ENCODE measurements at places on chromosomes 3 and 15.

- DNase-seq: no peak
These were observed 1.0 kb downstream of the C3orf80 start for GRCh38 chr3:160226026-160226907.

DNA sequence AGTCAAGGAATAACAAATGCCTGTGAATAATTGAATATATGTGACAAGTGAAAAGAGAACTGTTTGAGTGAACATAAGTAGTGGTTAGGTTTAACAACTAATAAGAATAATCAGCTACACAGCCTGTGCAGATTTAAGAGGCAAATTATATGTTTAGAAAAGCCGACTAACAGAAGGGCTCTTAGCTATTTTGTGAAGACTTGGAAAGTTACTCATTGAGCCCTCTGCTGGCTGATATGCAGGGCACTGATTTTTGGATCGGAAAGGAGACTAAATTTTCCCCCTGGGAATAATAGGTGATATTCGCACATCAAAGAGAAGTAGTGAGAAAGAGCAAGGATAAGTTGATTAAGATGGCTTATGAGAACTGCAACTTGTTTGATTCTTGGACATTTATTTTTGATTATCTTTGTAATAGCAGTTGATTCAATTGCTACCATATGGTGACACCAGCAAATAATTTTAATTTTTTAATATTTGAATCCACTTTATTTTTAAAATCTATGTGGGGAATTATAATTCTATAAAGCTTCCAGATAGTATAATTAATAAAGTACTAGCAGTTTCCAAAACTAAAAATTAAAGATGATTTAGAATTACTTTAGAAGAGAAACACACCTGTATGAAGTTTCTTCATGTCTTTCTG lies 156.2 kb downstream of the NLGN1 start:
- no peak for DNase-seq

DNA sequence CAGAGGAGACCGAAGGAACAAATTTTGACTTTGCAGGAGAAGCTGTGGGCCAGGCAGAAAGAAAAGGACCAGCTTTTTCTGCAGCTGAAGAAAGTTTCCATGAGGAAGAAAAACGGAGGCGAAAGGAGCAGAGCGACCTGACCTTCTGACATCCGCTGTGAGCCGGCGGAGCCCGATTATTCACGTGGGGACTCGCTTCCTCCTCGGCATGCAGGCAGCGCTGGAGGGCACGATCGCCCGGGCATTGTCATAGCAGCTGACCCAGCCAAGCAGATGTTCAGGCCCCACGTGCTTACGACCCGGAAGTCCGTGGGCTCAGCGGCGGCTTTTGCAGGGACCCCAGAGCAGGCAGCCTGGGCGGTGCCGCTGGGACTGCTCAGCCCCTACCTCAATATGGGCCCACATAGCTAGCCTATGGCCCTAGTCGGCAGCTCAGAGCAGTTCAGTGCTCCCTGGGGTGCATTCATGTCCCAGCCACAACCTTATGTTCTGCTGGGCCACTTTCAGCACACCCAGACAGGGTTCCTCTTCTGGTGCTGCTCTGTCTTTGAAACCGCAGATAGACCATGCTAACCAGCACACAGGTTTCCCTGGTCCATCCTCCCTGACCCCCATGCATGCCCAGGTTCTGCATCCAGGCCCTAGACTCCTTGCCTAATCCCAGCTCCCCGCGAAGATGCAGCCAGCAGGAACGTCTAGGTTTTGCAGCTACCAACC lies 10.5 kb upstream of the EIF4A2 start:
- peak; percentile 47 for DNase-seq

- DNase-seq: no peak
These were observed 336.3 kb upstream of the CFAP20DC start for GRCh38 chr3:59386165-59386564.

DNA sequence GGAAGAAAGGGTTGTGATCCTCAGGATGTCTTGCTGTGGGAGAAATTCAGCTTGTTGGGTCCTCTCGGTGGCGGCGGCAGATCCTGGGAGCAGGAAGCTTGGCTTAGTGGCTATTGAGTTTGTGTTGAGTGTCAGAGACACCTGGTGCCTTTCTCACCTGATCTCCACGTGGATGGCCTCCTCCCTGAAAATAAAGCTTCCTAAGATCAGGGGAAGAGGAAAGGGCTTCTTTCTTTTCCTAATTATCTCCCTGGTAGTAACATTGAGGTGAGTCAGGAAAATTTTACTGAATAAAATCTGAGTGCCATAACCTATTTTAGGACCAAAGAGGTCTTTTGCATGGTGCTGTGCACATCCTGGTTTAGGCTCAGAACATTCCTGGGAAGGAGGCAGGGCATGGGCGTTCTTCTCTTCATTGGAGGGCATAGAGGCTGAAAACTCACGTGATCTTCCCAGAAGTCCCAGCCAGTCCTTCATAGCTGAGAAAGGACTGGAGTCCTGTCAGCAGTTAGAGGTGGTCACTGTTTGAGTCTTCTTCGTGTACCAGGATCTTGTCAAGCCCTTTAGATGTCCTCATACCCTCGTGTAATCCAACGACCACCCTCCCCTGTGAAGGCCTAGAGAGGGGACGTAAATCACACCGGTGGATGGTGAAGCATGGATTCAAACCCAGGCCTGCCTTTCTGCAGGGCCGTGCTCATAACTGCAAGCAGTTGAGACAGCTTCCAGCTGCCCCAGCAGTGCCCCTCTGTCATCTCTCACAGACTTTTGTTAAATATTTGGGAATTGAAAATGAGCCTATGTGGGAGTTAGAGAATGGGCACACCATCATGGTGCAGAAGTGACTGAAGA lies 1.1 kb downstream of the CMTM8 start:
- no peak for DNase-seq

- DNase-seq: no peak
These were observed 7.6 kb upstream of the TCF12 start for GRCh38 chr15:56910801-56911200.

- DNase-seq: no peak
These were observed 58.2 kb downstream of the SETD5 start for GRCh38 chr3:9455596-9456131.

DNA sequence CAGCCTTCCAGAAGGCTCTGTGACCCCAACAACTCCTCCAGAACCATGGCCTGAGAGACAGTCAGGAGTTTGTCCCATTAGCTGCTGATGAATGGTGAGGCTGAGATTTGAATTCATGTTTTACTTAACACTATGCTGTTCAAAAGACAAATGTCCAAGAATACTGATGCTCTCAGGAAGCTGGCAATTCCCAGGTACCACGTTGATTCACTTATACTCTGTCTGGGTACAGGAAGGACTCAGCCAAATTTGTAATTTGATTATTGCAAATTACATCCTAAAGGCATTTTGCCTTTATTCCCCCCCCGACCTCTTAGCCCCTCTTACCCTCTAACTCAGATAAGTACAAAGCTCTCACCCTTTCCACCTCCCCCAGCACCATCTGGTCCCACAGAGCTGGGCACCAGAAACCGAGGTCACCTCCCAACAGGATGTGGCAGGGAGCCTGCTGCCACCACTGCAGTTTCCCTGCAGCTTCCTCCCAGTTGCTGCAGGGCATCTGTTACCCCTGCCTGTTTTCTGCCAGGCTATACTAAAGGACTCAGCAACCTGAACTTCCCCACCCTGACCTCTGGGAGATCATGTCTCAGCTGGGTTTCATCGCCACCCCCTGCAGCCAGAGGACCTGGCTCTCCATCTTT lies 33.6 kb downstream of the EAF1 start:
- no peak for DNase-seq

DNA sequence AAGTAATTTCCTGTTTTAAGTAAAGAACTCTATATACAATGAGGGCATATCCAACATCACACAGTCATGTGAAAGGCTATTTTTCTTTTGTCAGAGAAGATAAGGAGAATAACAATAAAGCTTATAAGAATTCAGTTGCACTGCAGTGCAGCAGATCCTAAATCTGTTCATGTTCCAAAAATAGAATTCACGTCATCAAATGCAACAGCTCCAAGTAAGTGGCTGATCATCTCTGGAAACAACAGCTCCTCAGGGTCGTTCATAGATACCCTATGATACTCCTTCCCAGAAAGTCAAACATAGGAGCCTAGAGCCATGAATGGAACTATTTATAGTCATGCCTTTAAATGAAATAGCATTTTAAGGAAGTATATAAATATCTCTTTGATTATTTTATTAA lies 100.2 kb downstream of the FMN1 start:
- no peak for DNase-seq

- no peak for DNase-seq
These were observed 357.8 kb downstream of the VPS13C start for GRCh38 chr15:61702224-61703020.

DNA sequence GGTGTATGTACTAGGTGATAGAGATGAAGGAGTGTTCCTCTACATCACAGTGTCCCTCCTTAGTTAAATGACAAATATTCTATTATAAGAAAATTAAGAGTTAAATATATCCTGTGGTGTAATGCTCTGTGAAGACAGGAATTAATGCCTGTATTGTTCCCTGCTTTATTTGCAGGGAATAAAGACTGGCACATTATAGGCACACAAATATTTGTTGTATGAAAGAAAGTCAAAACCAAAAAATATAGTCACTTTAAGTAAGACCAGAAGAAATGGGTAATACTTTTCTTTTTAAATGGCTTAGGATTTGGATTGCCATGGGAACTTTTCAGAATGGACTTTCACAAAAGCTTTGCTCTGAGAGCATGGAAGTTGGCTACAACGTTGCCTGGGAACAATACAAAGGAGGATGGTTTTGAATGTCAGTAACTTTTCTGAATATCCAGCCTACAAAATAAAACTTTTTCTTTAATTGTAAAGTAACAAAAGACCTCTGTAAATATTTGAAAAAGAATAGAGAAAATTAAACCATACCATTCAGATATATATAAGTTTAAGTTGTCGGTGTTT lies 158.0 kb upstream of the P2RY1 start:
- no peak for DNase-seq

DNA sequence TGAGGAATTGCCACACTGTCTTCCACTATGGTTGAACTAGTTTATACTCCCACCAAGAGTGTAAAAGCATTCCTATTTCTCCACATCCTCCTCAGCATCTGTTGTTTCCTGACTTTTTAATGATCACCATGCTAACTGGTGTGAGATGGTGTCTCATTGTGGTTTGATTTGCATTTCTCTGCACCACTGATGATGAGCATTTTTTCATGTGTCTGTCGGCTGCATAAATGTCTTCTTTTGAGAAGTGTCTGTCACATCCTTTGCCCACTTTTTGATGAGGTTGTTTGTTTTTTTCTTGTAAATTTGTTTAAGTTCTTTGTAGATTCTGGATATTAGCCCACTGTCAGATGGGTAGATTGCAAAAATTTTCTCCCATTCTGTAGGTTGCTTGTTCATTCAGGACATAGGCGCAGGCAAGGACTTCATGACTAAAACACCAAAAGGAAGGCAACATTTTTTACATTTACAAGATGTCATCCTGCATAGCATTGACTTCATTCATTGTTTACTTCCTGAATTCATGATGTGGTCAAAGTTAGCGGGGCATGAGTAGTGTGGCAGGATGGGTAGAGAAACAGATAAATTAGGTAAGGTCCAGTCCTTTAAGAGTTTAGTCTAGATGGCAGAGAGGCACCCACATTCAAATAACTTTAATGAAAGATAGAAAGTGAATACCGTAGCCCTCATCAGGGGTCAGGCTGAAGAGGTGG lies 45.1 kb upstream of the LPP start:
- DNase-seq: no peak

DNA sequence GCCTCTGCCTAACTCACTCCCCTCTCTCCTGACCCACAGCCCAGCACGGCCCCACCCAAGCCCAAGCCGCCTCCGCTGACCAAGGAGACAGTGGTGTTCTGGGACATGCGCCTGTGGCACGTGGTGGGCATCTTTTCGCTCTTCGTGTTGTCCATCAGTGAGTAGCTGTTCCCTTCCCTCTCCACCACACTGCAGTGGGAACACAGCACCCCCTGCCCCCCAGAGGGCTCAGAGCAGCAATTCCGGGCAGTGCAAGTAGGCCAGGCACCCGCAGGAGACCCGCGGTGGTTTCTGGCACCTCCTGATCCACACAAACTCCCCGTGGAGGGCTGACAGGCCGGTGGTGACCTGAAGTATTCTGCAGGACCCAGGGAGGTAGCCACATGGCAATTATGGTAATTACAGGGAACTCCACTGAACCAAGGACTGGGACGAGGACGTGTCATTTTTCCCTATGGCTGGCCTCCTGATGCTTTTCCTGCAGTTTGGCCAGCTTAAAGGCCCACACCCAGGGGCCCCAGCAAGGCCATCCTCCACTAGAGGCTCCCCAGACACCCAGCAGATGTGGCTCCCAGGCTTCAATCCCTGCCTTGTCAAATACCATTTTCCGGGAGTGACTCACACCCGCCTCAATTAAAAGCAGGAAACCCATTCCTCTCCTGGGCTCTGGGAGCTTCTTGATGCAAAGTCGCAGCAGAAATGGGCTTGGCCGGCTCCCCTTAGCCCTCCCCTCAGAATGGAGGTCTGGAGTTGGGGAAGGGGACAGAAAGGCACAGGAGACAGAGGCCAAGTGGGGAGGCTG lies 4.8 kb downstream of the TMIE start:
- no peak for DNase-seq

DNA sequence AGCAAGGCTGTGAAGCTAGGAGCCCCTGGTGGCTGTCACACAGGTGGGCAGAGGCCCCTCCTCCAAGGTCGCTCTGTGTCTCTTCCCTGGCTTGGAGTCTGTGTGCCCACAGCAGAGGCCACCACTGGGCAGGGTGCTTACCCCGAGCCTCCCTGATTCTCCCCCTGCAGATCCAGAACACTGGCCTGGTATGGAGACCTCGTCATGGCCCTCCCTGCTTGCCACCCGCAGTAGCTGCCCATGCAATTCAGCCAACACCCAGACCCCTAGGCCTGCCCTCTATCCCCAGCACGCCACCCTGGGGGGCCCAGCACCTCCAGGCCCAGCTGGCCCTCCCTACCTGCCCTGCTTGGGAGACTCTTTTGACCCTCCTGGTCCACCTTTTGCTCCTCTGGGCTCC lies 5.5 kb upstream of the RHO start:
- no peak for DNase-seq

- DNase-seq: no peak
These were observed 189.3 kb downstream of the NFKBIZ start for GRCh38 chr3:102038477-102039142.

DNA sequence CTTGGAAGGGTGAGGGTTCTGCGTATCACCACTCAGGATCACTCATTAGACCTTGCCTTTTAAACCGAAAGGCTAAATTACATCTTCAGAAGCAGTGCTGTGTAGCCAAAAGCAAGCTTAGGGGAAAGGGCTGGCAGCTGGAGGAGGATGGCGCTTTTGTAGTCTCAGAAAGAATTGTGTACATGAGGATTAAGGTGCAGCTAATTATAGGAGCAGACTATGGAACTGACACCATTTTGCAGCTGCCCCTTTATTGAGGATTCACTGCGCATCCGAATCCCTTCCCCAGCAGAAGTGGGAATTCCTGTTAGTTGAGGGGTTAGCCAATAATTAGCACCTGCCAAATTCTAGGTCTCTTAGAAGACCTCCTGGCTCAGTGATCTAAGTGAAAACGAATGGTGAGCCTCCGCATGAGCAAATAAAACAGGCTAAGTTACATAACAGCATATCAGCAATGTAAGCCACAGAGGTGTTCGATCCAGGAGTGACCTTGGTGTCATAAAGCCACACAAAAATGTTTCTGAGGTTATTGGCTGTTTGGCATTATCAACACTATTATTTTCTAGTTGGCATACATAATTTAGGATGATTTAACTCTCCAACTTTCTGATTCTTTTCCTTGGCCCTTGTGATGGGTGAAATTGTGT lies 42.6 kb upstream of the SEMA6D start:
- DNase-seq: no peak
